ENCODE measurements at places on chromosomes 5 and 9.

- DNase-seq, result no peak
These were observed 17.0 kb downstream of the FAM13B start for GRCh38 chr5:138015916-138016315.

GRCh38 chr9:131651160-131651559 lies 88.7 kb downstream of the RAPGEF1 start:
- DNase-seq, result no peak

GRCh38 chr5:74767579-74767913 lies 497 bp downstream of the NSA2 start:
- DNase-seq, result peak; percentile 5

GRCh38 chr9:96441798-96442445 lies 8.0 kb upstream of the HABP4 start:
- DNase-seq, result no peak

DNA sequence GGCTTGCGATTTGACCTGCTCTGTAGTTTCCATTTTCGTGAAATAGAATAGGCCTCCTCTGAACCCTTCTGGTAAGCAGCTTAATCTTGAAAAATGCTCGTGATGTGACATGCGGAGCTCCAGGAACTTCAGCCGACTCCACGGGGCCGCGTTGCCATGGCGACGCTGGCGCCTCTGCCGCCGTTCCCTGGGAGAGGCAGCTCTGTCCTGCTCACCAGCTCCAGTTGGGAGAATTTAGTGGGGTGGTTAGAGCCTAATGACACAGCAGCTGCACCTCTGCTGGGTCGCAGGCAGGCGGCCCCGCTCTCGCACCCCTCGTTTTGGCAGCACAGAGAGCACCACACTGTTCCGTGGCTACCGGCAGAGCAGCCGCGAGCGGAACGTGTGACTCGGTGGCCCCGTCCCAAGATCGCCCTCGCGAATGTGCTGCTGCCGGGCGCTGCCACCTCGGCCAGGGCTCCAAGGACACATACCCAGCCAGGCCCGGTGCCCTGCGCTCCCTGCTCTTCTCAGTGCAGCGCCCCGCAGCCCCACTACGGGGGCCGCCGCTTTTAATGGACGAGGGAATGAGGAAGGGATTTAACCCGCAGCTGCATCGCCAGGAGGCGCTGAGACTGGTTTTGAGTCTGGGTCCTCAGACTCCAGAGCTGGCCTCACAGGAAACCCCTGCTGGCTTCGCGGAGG lies 131.2 kb upstream of the LMX1B start:
- no peak for DNase-seq

DNA sequence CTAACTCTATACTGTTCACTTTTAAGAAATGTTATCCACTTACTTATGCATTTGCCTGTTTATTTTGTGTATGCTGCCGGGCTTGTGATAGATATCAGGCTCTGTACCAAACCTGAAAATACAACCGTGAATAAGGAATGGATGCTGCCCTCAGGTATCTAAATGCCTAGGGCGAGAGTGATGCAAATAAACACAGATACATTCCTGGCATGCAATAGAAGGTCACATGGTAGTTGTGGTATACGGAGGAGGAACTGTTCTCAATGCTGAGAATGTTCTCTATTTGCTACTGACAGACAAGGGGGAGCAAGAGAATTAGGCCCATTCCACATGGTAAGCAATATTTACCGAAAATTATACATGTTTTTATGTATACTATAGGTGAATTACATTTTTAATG lies 227.8 kb downstream of the ICE1 start:
- DNase-seq, result no peak

GRCh38 chr9:123174887-123175518 lies 93.4 kb downstream of the STRBP start:
- no peak for DNase-seq
